ENCODE measurements at places on chromosomes 7 and 10. TPM values are rescaled to one million over a fixed set of nuclear protein-coding genes. Genes with fewer than 3 reads are reported as not detected.

The UCMA gene
- polyA plus RNA-seq: 0.95 TPM

The ARHGAP21 gene
- 63.2 TPM for polyA plus RNA-seq

The ZRANB1 gene
- 17.0 TPM for polyA plus RNA-seq

The LIMK1 gene
- 13.9 TPM for polyA plus RNA-seq

The DNAH11 gene
- polyA plus RNA-seq: 0.30 TPM

The AKR1C8 gene
- not detected for polyA plus RNA-seq

GRCh38 chr7:103958284-103958818 lies 31.1 kb downstream of the RELN start:
- no peak for DNase-seq

DNA sequence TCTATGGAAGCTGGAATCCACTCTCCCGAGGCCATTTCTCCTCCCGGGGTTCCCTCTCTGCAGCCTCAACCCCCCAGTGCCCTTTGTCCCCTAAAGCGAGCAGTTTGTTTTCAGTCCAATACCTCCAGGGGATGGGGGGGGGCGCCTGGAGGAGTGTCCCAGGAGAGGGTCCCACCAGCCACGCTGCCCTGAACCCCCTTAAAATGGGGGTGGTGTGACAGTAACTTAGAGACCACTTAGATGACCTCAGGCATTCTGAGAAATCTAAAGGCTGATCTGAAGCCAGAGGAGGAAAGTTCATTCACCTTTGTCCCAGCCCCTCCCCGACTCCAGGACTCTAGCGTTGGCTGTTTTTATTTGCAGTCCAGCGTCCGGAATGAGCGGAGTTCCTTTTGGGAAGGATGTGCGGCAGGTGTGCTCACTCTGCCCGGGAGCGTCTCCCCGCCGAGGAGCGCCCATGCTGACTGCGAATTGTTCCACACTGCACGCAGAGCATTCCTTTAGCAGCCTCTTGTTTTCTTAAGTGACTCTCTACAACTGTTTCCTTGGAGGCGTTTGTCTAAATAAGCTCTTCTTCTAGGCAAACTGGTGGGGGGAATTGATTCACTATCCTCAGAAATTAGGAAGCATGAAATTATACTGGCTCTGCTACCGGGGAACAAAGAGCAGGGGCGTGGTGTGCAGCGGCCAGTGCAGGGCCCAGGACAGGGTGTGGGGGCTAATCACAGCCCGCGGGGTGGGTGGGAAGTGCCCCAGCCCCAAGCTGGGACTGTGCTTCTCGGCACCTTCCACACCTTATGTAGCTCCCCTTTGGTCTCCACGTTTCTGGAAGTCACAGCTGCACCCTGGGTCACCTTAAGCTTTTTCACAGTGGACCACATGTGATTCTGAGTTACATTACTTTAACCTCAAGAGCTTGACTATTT lies 46.3 kb downstream of the SYPL1 start:
- DNase-seq: no peak

DNA sequence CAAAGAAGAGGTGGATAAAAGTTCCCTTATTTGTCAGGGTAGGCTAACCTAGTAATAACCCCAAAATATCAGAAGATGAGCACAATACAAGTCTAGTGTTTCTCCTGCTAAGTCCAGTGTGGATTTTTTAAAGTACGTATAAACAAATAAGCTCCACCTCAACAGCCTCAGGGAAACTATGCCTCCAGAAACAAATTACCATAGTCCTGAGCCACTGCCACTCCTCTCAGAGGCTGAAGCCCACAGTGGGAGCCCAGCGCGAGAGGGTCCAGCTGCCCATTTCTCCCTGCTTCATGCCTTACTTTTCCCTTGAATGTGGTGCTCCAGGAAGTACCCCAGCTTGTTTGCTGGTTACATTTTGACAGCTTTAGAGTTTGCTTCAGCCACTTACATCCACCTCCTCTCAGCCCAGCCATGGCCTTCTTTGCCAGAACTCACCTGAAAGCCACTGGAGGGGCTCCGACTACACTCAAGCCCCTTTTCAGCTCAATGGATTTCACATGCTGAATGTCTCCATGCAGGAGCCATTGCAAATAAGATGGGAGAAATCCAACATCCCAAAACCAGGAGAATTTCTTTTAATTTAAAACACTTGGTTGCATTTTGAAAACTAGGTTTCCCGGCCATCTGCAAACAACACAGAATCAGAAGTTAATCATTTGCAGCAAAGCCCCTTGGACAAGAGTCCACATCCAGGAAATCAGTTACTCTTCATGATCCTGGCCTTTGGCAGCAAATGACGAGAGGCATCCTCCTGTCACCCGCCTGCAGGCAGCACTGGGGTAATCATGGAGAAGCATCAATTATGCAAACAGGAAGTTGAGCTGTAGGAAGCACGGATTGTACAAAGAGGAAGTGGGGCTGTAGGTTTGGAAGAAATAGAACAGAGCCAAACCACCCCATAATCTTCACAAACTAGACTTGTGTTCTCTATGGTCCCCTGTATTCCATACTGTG lies 138.1 kb downstream of the HERPUD2 start:
- DNase-seq: no peak

- DNase-seq: no peak
Measured at GRCh38 chr7:5005066-5005465, 40.6 kb upstream of the RBAK start.

GRCh38 chr10:97578171-97578844 lies 5.7 kb downstream of the ANKRD2 start:
- no peak for DNase-seq

DNA sequence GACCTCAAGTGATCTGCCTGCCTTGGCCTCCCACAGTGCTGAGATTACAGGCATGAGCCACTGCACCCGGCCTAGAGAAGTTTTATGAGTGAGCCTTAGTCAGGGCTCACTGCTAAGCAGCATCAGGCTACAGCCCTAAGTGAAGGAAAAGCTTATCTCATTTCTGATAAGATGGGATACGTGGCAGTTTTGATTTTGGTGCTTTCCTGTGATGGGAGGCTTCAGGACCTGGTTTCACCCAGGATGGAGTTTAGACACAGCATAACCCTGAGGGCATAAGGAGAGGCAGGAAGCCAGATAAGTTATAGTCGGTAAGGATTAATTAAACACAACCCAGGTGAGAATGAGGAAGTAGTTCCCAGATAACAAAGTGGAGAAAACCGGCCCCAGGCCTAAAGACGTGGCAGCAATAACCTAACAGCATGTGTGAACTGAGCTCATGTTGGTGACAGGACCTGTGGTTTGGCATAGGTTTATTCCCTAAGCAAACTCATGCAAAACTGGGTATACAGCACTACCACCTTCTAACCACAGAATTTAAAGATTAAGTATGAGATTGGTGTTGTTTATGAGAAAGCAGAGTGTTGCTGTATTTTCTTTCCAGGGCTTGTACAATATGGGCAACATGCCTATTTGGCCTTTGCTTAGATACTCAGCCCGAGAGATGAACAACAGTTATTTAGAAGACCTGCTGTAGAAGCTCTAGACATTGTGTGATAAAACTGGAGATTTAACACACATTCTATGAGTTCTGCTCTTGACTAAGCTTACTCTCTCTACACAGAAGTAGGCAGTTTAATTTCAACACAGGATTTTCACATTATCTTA lies 119.4 kb downstream of the COL28A1 start:
- DNase-seq: no peak

GRCh38 chr10:71964098-71964742 lies at the start of gene CHST3:
CHST3 (plus strand) TSS chr10:71964395; CDS start chr10:72005843, 41,448 bp downstream.
- no peak for DNase-seq

DNA sequence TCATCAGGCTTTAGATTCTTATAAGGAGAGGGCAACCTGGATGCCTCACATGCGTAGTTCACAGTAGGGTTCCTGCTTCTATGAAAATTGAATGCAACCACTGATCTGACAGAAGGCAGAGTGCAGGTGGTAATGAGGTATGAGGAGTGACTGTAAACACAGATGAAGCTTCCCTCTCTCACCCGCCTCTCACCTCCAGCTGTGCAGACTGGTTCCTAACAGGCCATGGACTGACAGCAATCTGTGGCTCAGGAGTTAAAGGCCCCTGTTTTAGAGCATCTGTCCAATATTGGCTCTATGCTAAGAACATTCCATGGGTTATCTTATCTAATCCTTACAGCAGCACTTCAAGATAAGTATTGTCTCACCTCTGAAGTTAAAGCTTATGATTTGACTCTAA lies 213.5 kb upstream of the NRP1 start:
- no peak for DNase-seq

DNA sequence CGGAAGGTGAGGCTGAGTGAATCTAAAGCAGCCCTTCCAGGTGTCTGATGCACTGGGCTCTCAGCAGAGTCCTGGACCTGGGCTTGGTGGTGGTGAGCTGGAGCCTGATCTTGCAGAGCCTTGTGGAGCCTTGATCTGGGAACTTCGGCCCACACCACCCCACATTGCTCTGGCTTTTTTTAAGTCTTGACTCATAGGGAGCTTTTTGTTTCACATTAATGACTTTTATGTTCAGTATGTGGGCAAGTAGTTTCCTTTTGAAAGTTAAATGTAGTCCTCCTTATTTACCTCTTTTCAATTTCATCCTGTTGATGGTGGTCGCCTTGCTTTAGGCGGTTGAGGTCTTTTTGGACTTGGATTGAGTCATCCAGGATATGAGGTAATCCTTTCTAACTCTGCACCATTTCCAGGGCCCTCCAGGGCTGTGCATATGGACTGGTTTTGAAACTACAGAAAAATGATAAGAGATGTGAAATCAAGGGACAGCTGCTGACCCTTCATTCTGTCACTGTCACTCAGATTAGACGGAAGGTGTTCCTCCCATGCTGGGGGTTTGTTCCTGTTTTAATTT lies 2.9 kb upstream of the NRAP start:
- no peak for DNase-seq

DNA sequence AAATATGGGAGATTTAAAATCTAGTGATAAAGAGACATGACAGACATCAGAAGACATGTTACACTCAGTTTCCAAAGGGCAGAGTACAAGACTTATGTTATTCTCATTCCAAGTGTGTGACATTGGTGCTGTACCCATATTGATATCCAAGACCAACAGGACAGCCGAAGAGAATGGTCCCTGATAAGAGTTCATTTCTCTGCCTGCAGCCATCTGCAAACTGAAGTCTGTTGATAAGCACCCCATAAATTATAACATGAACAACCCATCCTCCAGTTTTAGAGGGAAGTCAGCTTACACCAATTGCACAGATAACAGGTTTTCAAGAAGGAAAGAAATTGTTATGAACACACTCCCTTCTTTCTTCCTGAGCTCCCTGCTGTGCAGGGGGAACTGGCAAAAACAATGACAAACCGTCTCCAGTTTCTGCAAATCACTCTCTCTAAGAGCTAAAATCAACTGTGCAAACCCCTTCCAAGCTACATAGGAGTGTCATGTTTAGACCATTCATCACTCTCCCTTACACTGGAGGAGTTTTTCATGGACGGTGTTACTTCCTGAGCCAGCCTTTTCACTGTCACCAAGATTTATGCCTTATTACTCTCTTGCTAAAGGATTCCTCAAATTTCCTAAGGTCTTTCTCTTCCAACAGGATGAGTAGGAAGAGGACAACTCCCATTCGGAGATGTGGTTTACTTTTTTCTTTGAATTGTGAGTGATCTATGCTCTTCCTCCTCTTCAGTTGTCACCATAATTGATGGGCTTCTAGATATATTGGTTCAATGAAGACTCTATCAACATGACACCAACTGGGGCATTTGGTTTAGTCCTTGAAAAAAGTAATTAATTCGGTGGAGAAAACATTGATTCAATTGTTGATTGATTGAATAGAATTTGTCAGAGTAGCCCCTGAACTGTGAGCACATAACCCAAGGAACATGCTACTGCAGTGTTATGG lies 80.3 kb upstream of the FAM171A1 start:
- DNase-seq: no peak

GRCh38 chr7:77760809-77761453 lies 37.3 kb downstream of the TMEM60 start:
- no peak for DNase-seq

DNA sequence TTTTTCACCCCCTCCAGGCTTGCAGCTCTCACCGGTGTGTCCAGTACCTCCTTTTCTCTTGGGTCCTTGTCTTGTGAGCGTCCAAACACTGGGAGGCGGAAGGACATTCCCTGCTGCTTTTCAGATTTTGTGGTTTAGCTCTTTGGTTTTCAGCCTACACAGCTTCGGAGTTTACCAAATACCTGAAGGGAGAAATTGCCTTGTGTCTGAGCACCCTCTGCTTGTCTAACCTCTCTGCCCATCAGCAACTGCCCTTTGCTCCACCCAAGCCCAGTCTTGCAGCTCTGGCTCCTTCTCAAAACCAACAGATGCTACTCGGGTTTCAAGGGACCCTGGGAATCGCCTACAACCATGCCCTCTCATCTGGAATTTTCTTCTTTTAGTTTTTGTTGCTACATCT lies 519.1 kb upstream of the IGFBP3 start:
- no peak for DNase-seq

- no peak for DNase-seq
Measured at GRCh38 chr10:78595269-78595619, 473.5 kb upstream of the ZMIZ1 start.
